Stimulated activated CD8-positive, alpha-beta memory T cell treated with anti-CD3 and anti-CD28 coated beads, Interleukin-12 subunit alpha, Interleukin-12 subunit beta, amount 100 ng/mL, for 4 hours (primary cell): ENCODE measurements at places on chromosomes 11 and 22.

- no peak for DNase-seq
These were observed 30.3 kb downstream of the TNKS1BP1 start for GRCh38 chr11:57294225-57295131.

GRCh38 chr22:19805821-19806212 is 45.2 kb downstream of the TBX1 start:
- DNase-seq = no peak

- no peak for DNase-seq
These were observed 32.5 kb downstream of the ADORA2A start for GRCh38 chr22:24459911-24460310.

GRCh38 chr11:31863170-31863832 is 52.2 kb upstream of the PAX6 start:
- no peak for DNase-seq

- DNase-seq = no peak
These were observed 10.4 kb upstream of the HSPA8 start for GRCh38 chr11:123072332-123072761.

DNA sequence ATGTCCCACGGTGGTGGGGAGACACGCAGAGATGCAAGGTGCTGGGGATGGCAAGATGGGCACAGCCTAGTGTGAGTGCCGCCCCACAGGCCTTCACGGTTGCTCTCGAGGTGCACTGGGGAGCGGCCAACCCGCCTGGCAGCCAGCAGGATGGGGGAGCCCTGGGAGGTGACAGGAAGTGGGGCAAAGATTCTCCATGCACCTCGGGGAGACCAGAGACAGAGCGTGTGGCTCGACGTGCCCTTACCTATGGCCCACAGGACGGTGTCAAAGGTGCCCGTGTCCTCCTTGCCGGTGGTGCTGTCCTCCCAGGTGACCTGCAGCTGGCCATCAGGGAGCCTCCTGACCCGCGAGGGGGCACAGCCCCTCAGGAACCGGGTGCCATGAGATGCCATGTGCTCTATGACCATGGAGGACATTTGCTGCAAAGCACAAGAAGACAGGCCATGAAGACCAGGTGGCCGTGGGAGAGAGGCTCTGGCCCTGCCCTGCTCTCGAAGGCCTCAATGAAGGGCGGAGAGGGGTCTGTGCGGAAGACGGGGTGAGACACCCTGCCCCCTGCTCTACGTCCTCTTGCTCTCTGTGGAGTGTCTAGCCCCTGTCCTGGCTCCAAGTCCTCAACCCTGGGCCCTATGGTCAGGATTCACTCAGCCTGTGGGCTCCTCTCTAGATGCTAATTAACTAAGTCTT is 40.6 kb upstream of the GNB1L start:
- DNase-seq = no peak

- no peak for DNase-seq
These were observed 9.2 kb downstream of the MAPK1 start for GRCh38 chr22:21858025-21858764.
